ENCODE measurements at places on chromosomes 12 and 14.
A peak's percentile ranks its signal among the peaks of the same experiment; 100 is the strongest.

DNA sequence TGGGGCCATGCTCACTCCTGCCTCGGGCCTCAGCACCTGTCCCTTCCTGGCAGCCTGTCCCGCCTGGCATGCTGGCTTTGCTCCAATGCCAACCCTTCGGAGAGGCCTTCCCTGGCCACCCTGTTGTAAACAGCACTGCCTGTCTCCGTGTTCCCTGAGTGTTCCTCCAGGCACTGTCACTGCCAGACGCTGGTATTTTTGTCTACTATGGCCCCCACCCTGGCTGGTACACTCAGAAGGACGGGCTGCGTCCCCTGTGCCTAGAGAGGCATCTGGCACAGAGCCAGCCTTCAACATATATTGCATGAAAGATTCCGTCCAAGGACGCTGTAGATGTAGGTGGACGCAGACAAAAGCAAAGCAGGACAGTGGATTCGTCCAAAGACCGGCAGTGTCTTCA lies 2.7 kb upstream of the ASPG start:
- no peak for DNase-seq

- DNase-seq, result peak; percentile 33
Measured at GRCh38 chr14:83975841-83976770, 1553.8 kb upstream of the FLRT2 start.

DNA sequence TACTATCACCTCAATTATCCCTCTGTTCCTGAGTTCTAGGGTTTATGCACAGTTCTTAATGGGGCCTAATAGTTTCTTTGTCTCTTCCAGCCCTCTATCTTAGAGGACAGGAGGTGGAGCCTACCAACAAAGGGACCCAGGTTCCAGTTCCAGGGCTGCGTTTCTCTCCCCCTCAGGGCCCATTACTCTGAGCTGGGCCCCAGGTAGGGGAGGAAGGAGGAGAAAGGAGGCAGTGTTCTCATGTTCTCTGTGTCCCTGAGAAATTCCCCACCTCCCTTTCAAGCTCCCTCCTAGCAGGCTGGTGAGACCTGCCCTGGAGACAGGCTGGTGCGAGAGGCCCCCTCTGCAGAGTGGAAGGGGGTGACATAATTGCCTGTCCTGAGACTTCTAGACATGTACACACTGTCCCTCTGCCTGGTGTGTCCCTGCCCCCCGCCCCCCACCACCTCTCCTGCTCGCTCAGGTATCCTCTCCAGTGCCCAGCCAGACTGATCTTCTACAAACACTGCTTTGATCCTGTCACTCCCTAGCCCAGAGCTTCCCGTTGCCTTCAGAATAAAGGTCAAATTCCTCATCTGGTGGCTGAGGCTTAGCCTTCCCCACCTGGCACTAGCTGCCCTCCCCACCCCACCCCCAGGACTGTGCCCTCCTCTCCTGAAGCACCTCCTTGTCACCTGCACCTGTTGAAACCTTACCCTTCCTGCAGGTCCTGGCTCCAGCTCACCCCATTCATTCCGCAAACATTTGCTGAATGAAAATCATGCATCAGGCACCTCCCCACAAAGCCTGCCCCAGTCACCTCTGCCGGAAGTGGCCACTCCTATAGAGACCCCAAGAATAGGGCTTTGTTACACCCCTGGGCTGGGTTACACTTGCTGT lies 21.1 kb upstream of the KRT8 start:
- DNase-seq, result no peak

- no peak for DNase-seq
Measured at GRCh38 chr12:8123124-8123912, at the start of gene CLEC4A. TSS of gene CLEC4A (plus strand) at chr12:8123617. CDS start at chr12:8123879, 262 bp downstream.

GRCh38 chr12:126343321-126343720 lies 1278.1 kb downstream of the AACS start:
- no peak for DNase-seq

- DNase-seq, result no peak
Measured at GRCh38 chr14:94119071-94119470, 8.5 kb downstream of the IFI27 start.

GRCh38 chr14:73007835-73008234 lies 19.1 kb downstream of the ZFYVE1 start:
- no peak for DNase-seq

- peak; percentile 10 for DNase-seq
Measured at GRCh38 chr14:92794547-92794941, 439 bp downstream of the GOLGA5 start.

- no peak for DNase-seq
Measured at GRCh38 chr12:105677672-105678071, 347.2 kb downstream of the C12orf75 start.

DNA sequence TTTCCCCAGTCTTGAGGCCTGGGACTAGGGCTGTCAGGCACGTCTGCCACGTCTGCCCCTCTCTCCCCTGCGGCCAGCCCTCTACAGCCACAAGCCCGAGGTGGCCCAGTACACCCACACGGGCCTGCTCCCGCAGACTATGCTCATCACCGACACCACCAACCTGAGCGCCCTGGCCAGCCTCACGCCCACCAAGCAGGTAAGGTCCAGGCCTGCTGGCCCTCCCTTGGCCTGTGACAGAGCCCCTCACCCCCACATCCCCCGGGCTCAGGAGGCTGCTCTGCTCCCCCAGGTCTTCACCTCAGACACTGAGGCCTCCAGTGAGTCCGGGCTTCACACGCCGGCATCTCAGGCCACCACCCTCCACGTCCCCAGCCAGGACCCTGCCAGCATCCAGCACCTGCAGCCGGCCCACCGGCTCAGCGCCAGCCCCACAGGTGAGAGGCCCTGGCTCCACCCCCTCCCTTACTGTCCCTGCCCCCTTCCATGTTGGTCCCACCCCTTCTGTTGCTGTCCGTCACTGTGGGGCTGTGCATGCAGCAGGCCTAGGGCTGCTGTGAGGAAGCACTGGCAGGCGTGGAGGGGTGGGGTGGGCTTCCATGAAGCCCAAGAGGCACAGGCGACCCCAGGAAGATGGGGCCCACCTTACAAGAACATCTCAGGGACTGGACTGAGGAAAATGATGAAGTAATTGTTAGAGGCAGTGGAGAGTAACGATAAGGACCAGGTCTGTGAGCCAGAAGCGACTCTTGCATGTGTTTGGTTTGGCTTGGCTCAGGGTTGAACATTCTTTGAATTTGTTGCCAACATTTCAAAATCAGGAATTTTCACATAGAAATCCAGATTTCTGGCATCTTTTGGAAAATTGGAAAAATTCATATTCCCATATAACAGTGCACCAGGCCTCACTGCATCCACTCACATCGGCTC lies 16.8 kb downstream of the C12orf43 start:
- peak; percentile 6 for DNase-seq
